HS-5 (cell line): ENCODE measurements at places on chromosomes 13 and 19.

DNA sequence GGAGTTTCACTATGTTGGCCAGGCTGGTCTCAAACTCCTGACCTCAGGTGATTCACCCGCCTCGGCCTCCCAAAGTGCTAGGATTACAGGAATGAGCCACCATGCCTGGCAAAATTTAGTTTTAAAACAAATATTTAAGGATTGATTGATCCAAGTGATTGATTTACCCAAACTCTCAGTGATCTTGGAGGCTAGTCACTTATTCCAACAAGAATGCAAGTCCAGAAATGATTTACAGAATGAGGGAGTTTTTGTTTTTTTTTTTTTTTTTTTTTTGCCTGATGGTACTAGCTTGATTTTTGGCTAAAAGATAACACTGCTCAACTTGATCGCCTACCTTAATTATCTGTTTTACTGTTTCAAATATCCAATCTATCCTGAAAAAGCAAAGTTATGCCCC lies 5.7 kb upstream of the TEX26 start:
- DNase-seq: no peak

DNA sequence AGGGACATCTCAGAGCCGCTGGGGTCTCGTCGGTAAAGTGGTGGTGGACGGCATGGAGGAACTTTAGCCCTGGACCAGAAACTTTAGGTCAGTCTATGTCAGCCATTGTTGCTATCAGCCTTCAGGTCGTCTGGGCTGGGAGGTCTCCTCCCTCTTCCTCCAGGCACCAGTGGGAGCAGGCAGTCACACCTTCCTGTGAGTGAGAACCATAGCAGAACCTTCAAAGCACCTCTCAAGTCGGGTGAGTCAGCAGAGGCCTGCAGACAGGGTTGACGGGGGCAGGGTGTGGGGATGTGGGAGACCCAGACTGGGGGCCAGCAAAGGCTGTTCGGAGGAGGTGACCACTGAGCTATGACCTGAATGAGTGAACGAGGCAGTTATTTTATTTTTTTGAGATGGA lies 15.4 kb upstream of the SBNO2 start:
- no peak for DNase-seq

GRCh38 chr19:6797646-6798045 lies 25.1 kb downstream of the VAV1 start:
- DNase-seq: no peak

GRCh38 chr13:33286128-33286527 lies 573 bp upstream of the STARD13 start:
- DNase-seq: no peak
